ENCODE measurements at places on chromosomes 2 and 18.

GRCh38 chr2:31693882-31694281, 113.1 kb upstream of the SRD5A2 start:
- no peak for ATAC-seq

GRCh38 chr2:170341684-170342623, 164.0 kb downstream of the MYO3B start:
- ATAC-seq = no peak

- ATAC-seq = peak; percentile 38
These were observed 39.9 kb upstream of the ELOA2 start for GRCh38 chr18:47075098-47075883.

- ATAC-seq = no peak
These were observed 4.5 kb upstream of the STK11IP start for GRCh38 chr2:219593154-219593553.

DNA sequence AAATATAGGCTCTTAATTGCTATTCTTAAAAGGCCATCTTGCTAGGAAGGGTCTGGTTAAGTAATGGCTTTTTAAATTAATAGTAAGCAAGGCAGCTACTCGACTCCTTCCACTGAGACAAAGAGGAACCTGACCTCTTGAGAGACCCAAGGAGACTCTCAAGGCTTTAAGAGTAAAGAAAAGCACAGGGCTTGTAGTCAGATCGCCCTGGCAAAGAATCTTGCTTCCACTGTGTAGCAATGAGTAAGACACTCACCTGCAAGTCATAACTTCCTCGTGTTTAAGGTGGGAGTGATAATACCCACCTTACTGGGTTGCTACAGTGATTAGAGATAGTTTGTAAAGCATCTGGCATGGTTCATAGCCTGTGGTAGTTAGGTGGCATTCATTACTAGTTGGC, 274.5 kb downstream of the TSN start:
- no peak for ATAC-seq

DNA sequence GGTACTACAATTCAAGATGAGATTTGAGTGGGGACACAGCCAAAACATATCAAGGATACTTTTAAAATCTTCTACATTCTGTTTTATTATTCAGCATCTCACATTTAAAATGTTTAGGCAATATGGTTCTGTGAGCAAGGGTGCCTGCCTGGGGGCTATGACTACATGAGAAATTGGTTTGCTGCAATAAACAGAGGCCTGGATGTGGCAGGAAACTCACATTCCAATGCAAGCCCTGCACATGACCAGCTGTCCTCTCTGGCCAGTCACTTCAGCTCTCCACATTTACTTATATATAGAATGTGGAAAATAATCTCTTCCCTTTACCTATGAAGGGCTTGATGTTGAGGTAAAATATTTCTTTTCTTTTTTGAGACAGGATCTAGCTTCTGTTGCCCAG, 193.4 kb downstream of the LRRTM1 start:
- no peak for ATAC-seq

DNA sequence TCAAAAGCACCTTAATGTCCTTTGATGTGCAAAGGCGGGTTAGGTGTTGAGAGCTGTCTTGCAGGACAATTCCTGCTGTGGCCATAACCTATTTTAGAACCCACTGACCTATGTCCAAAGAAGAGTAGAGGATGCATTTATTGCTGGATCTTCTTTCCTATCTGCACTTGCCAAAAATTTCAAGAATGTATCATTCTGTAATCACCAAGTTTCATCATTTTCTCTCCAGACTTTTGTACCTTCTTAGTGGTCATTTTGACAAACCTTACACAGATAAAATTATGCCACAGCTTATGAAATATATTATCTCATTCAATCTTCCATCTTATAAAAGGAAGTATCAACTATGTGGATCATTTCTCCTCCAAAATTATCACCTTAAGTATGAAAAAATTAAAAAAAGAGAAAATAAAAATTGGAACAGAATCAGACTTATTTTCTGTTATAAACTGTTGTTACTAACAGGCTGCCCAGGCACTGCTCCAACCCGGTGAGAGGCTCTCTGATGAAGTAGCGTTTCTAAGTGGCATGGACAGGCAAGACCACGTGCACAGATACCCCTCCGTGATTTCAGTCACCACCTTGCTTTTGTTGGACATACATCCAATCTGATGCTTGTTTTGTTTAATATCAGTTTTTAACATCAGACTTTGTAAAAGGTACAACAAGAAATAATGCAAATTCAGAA, 559.9 kb upstream of the ID2 start:
- peak; percentile 60 for ATAC-seq

GRCh38 chr2:137156221-137156844, 391.0 kb downstream of the THSD7B start:
- no peak for ATAC-seq

DNA sequence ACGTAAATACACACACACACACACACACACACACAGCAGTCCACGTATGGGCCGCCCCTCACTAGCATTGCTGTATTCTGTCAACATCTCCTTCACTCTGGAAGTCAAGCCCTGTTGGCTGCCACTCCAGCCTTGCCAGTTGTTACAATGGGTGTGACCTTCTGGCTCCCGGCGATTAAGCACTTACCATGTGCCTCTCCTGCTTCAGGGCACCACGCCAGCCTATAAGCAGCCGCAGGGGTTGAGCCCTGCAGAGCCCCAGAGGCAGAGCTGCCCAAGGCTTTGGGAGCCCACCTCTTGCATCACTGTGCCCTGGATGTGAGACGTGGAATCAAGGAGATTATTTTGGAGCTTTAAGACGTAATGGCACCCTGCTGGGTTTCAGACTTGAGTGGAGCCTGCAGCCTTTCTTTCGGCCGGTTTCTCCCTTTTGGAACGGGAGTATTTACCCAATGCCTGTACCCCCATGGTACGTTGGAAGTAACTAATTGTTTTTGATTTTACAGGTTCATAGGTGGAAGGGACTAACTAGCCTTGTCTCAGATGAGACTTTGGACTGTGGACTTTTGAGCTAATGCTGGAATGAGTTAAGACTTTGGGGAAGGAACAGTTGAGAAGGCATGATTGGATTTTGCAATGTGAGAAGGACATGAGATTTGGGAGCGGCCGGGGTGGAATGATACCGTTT, 54.5 kb upstream of the ROCK2 start:
- ATAC-seq = no peak

DNA sequence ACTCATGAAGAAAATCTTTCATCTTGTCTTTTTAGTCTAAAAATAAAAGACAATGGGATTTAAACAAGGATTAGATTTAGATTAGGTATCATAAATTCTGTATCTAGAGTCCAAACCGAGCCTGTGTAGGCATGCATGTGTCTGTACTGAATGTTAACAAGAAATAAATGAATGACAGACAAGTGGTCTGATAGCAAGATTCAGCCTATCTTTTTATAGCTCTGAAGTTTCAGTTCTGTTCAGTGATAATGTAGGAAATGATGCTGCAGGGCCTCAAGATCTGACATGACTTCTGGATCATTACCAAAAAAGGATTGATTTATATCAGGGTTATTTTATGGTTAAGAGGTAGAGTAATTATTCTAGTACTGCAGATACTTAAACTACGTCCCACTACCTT, 137.0 kb upstream of the ATP5MC3 start:
- ATAC-seq = no peak

All from SK-N-SH treated with all-trans-retinoic acid at 6 μM for 48 hours (cell line).